Mesendoderm (in vitro differentiated cells): ENCODE measurements at places on chromosomes 12 and 14.
A peak's percentile ranks its signal among the peaks of the same experiment; 100 is the strongest.

DNA sequence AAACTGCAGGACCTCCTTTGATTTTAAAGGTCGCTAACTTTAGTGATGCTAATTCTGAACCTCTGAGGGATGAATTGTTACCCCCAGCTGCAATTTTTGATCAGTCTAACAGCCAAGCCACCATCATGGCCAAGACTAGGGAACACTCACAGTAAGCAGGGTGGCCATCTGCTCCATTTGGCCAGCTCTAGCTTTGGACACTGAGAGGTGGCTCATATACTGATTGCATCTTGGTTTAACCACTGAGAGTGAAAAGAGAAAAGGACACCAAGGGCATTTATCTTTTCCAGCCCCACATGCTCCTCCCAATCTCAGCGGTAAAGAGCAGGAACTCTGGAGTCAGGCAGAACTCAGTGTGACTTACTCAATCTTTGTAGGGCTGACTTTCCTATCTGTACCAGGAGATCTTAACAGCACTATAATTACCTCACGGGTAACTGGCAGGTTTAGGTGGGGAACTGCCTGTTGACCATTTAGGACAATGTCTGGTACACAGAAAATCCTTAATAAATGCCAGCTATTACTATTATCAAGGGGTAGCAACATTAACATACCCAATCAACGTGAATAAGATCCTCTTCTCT is 6.2 kb downstream of the LPCAT3 start:
- peak; percentile 31 for DNase-seq

- DNase-seq = no peak
Observed at GRCh38 chr12:7145671-7146070, 15.5 kb downstream of the CLSTN3 start.

GRCh38 chr14:106845286-106846087 is 1319.1 kb downstream of the TMEM121 start:
- DNase-seq = no peak

DNA sequence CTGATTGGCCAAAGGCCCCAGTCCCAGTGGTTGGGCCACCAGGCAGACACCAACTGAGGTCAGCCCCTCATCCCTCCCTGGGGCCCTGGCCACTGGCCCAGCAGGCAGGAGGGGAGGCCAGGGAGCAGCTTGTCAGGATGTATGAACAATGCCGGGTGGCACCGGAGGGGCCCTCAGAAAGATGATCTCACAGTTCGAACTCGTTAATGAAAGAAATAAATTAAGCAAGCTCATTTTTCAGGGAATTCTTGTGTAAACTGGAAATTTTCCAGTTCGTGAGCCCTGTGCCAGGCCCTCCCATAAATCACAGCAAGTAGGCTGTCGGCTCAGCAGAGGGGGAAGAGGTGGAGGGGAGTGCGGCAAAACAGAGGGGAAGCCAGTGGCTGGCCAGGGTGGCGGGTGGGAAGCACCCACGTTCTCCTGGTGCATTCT is 177.0 kb upstream of the VASH1 start:
- no peak for DNase-seq

- DNase-seq = peak; percentile 89
Observed at GRCh38 chr12:105706321-105706972, 376.0 kb downstream of the C12orf75 start.

DNA sequence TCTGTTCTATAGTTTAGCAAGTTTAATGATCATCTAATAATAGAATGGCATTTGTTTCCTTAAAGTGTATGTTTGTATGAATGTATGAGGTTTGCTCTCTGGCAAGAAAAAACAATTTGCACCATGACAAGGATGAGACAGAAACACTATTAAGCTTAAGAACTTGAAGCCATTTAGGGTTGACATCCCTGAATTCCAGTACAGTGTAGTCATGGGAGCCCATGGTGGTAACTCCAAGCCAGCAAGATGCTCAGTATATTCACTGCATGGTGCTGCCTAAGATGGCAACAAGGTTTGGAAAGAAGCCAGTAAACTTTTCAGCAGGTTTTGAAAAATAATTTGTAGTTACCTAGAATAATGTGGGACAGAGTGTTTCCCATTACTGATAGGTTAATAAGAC is 158.6 kb downstream of the PRIMA1 start:
- DNase-seq = peak; percentile 59

GRCh38 chr12:118429688-118430383 is 53.5 kb downstream of the SUDS3 start:
- no peak for DNase-seq

DNA sequence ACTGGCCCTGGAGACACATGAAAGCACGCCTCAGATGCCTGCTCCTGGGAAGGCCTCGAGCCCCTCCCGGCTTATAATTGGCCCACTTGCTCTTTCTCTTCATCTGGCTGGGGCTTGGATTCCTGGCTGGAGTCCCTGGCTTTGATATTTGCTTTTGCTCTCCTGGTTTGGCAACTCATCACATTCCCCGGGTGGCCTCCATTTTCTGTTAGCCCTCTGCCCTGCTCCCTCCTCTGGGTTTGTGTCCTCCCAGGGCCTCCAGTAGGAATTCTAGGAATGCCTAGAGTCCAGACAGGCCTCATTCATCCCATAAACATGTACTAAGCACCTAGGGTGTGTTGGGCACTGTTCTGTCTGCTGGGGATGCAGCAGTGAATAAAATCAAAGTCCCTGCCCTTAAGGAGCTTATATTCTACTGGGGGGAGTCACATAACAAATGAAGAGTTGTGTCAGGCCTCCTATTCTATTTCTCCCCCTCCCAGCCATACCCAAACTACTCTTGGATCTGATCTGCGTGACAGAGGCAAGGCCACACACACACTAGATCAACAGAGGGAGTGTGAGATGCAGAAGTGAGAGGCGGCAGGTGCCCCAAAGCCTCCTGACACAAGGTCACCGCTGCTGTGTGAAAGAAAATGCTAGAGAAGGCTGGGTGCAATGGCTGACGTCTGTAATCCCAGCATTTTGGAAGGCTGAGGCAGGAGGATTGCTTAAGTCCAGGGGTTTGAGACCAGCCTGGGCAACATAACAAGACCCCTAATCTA is 21.3 kb upstream of the TSPAN9 start:
- DNase-seq = peak; percentile 75

GRCh38 chr12:26112703-26113147 is 12.1 kb downstream of the BHLHE41 start:
- DNase-seq = peak; percentile 91

DNA sequence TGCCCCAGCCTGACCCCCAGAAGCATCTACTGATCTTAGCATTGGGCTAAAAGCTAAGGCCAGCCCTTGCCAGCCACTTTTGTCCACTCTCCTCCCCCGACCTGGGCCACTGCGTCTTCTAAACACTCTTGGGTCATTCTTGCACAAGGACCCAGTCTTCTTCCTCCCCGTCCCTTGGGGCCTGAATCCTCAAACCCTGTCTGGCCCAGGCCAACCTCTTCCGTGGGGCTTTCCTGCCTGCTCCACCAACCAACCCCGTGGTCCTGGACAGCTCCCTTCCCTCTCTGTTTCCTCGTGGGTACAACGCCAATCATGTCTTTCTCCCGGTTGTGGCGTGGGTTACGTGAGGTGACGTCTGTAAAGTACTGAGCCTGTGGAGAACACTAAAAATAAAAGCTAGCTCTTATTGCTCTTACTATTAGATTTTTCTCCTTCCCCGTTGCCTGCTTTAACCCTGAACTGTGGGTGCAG is 21.5 kb downstream of the FAM222A start:
- DNase-seq = no peak

DNA sequence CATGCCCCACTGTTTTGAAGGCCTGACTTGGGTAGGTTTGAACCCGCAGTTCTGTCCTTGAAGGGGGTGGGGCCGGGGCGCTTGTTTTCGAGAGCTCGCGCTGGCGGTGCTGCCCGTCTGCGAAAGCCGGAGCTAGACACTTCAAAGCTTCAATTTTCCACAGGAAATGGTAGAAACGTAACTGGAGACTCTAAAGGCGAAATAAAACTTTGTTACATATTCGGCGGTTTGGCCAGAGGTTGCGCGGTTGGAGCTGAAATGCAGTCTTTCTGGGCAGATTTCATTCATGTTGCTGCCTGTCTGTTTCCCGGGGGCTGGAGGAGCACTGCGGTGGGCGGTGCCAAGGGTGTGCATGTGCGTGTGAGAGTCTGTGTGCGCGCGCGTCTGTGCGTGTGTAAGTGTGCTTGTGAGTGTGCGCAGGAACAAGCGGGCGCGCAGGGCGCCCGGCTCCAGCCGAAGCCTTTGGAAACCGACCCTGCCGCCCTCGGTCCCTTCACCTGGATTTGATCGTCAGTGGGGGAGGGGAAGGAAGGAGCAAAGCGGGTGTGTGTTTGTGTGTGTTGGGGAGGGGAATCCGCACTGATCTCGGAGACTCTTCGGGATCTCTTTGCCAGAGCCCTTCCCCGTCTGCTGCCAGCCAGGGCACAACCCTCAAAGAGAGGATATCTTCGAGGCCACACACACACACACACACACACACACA is 227.7 kb upstream of the CRY1 start:
- peak; percentile 60 for DNase-seq

- peak; percentile 57 for DNase-seq
Observed at GRCh38 chr14:81302638-81303037, 81.9 kb upstream of the GTF2A1 start.

- peak; percentile 58 for DNase-seq
Observed at GRCh38 chr12:96986883-96987523, 79.9 kb downstream of the NEDD1 start.

GRCh38 chr14:54667764-54668163 is 100.8 kb downstream of the SAMD4A start:
- DNase-seq = no peak

DNA sequence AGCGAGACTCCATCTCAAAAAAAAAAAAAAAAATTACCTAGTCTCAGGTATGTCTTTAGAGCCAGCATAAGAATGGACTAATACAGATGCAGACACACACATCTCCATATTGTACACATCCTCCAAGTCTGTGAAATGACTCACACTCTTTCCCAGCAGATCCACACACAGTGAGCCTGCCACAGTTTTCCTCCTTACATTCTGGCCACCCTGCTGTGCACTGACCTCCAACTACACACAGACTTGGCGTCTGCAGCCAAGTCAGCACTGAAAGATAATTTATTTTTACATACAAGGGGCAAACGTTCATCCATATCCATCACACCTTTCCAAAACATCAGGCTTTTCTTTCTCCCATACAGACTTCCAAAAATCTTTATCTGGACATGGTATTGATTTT is 115.9 kb downstream of the SLC25A21 start:
- DNase-seq = peak; percentile 62

DNA sequence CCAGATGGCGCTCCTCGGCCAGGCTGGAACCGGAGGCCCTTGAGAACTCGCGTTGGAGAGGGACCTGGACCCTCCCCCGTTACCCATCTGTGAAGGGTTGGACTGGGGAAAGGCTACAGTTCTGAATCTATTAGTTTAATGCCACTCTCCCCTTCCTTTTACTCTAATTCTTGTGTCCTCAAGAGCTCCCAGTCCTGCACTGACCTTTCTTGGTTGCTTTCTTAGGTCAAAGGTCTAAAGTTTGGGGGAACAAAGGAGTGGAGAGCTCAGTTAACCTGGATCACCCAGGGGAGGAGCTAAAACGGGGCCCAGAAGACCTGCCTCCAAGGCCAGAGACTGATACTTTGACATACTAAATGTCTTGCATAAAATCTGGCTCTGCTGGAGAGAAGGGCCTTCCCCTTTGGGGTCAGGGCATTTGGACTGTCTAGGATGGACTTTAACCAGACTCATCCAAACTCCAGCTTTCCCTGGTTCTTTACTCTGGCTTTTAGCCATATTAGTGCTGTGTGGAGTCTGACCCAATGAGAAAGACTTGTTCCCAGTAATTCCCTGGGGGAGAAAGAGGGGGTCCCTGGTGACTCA is 923 bp upstream of the MLF2 start:
- DNase-seq = no peak

DNA sequence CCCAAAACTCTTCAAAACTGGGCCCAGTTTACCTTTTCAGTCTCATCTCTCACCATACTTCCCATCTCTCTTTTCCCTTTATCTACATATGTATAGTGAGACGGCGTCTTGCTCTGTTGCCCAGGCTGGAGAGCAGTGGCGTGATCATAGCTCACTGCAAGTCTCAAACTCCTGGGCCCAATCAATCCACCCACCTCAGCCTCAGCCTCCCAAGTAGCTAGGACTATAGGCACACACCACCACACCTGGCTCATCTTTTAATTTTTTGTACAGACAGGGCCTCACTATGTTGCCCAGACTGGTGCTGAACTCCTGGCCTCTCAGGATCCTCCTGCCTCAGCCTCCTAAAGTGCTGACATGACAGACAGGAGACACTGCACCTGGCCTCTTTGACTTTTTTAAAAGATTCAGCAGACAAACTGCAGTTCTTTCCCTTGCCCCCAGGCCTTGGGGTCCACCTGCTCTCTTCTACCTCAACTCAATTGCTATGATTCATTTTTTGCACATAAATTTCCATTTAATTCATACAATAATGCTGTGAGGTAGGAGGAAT is 33.6 kb downstream of the TFCP2 start:
- no peak for DNase-seq

DNA sequence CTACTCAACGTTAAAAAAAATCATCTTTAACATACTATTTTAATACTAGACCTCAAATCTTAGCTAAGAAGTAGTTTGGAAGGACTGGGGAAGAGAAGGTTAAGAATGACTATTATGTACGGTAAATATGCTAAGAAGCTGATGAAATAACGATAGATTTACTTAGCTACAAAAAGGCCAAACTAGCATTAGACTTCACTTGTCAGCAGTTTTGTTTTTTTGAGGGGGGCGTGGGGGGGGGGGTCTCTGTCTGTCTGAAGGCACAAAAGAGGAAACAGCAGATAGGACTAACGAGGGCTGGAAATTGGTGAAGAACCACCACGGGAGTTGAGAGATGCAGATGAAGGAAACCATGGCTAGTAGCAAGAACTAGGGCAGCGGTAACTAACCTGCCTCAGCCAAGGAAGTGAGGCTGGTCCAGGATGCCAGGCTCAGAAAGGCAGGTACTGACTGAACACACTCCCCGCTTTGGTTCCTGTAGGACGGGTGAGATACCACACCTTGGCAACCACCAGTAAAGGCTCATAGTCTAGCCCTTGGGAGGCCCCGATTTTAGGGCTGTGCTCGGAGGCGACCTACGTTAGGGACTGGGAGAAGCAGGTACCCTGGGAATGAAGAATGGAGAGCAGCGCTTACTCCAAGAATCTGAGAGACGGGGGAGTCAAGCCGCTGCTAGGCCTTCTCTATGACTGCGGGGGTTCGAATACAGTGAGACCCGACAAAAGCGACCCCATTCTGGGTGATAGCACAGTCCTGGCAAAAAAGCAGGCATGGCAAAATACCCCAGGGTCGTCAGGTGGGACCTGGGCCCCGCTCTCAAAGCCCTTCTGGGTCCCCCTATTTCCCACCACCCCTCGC is 675 bp downstream of the NEDD8 start:
- DNase-seq = no peak
